ENCODE measurements at places on chromosomes 2 and 18. TPM values are rescaled to one million over a fixed set of nuclear protein-coding genes. Genes with fewer than 3 reads are reported as not detected.

The ANKRD30BL gene
- not detected for total RNA-seq

The CBLN2 gene
- 0.11 TPM for total RNA-seq

The ABCB11 gene
- total RNA-seq, result not detected

The SERPINB4 gene
- not detected for total RNA-seq

The MC4R gene
- total RNA-seq, result not detected

The MAP3K19 gene
- total RNA-seq, result not detected

The PIGN gene
- total RNA-seq, result 62.9 TPM

The TUBA4B gene
- total RNA-seq, result 0.11 TPM

The TPO gene
- not detected for total RNA-seq

The AOX1 gene
- total RNA-seq, result 86.3 TPM

The EMX1 gene
- total RNA-seq, result not detected

The TUBB8B gene
- not detected for total RNA-seq

The KRCC1 gene
- 34.5 TPM for total RNA-seq

The EIF2B4 gene
- 26.9 TPM for total RNA-seq

The MYOM1 gene
- total RNA-seq, result 0.22 TPM

The G6PC2 gene
- not detected for total RNA-seq

The IL36B gene
- total RNA-seq, result not detected

The WDR33 gene
- 34.0 TPM for total RNA-seq

The GULP1 gene
- total RNA-seq, result 80.1 TPM

The C2orf66 gene
- total RNA-seq, result 0.12 TPM

The REG3G gene
- not detected for total RNA-seq

The KCNG2 gene
- not detected for total RNA-seq

The ALKAL2 gene
- total RNA-seq, result not detected

The SLC19A3 gene
- under 0.01 TPM for total RNA-seq

The CPSF3 gene
- total RNA-seq, result 110 TPM

The SCG2 gene
- 0.44 TPM for total RNA-seq

The PELI1 gene
- total RNA-seq, result 9.5 TPM

The CSRNP3 gene
- 1.9 TPM for total RNA-seq

The CAMKMT gene
- 7.6 TPM for total RNA-seq

The PTPRM gene
- total RNA-seq, result 25.6 TPM

The SERPINB3 gene
- total RNA-seq, result not detected

The SERPINB11 gene
- not detected for total RNA-seq

The FOXD4L1 gene
- 0.12 TPM for total RNA-seq

The NEMP2 gene
- total RNA-seq, result 10.0 TPM

The ADCYAP1 gene
- total RNA-seq, result not detected

The ASIC4 gene
- total RNA-seq, result 0.25 TPM

The C2orf15 gene
- total RNA-seq, result not detected

Measured in uterine smooth muscle cell (primary cell).